Adipocyte (in vitro differentiated cells): ENCODE measurements at places on chromosomes 2 and 18.

DNA sequence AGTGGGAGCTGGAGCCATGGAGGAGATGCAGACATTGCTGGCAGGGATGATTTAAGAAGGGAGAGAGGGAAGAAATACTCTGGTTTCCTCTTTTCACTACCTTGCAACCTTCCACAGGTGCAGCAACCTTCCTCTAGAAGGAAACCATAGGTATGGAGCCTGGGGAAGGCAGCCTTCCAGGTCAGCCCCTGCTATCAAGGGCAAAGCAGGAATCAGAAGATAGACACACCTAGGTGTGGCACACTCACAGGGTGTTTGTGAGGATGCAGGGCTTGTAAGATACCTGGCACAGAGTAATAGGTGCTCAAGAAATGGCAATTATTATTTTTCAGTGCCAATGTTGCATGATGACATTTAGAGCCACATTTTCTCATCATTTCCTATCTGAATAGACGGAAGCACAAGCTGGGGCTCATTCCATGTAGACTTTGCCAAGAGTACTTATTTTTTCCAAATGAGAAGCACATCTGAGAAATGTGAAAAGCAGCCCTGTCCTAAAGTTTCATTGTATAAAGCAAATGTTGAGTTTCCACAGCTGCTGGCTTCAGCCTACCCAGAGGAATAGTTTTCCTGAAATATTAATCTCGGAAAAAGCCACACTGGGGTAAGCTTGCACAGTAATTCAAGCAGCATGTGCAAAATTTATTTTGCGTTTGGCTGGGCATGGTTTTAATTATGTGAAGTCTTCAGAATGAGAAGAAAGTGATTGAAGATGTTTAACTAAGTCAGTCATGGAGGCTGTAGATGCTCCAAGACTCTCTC lies 20.6 kb downstream of the EVA1A start:
- DNase-seq = peak; percentile 88

GRCh38 chr2:237262838-237263771 lies 150.9 kb downstream of the COL6A3 start:
- peak; percentile 85 for DNase-seq

- DNase-seq = no peak
These were observed 49.5 kb upstream of the LYPD1 start for GRCh38 chr2:132719480-132719879.

DNA sequence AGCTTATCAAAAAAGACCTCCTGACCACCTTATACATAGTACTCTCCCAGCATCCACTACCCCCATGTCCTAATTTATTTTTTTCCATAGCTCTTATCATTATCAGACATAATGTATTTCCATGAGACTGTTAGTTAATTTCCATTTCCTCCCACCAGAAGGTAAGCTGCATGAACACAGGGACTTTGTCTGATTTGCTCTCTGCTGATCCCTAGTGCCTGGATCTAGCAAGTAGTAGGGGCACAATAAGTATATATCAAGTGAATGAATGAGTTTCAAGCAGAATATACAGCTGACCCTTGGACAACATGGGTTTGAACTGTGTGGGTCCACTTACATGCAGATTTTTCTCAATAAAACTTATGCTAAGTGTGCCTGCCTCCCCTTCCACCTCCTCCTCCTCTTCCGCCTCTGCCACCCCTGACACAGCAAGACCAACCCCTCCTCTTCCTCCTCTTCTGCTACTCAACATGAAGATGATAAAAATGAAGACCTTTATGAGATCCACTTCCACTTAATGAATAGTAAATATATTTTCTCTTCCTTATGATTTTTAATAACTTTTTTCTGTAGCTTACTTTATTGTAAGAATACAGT lies 53.8 kb downstream of the CTAGE1 start:
- no peak for DNase-seq

DNA sequence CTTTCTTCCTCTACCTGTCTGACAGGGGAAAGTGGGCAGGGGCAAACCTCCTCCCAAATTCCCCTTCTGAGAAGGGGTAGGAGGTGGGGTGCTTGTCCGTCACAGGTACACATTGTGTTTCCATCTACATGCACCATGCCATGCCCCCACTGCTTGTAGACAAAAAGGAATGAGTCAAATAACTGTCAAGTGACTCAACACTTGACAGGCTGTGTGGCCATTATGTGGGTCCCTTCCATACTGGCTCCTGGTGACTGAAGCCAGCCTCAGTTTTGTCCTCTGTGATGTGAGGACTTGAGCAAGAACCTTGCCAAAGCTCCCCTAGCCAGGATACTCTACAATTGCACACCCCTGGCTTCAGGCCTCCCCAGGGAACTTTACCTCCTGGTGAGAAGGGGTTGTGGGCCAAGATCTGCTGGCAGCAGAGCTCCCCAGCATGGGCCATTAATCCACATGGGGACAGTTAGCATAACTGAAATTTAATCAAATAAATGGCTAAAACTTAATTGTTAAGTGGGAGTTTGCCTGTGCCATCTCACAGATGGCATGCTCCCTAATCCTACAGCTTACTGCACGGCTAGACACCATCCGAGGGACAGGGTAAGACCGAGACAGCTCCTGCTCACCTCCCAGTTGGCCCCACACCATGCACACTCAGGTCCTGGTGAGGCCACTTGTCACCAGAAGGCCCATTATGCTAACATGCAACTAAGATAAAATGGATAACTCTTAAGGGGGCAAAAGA lies 140.2 kb downstream of the BCL11A start:
- no peak for DNase-seq

DNA sequence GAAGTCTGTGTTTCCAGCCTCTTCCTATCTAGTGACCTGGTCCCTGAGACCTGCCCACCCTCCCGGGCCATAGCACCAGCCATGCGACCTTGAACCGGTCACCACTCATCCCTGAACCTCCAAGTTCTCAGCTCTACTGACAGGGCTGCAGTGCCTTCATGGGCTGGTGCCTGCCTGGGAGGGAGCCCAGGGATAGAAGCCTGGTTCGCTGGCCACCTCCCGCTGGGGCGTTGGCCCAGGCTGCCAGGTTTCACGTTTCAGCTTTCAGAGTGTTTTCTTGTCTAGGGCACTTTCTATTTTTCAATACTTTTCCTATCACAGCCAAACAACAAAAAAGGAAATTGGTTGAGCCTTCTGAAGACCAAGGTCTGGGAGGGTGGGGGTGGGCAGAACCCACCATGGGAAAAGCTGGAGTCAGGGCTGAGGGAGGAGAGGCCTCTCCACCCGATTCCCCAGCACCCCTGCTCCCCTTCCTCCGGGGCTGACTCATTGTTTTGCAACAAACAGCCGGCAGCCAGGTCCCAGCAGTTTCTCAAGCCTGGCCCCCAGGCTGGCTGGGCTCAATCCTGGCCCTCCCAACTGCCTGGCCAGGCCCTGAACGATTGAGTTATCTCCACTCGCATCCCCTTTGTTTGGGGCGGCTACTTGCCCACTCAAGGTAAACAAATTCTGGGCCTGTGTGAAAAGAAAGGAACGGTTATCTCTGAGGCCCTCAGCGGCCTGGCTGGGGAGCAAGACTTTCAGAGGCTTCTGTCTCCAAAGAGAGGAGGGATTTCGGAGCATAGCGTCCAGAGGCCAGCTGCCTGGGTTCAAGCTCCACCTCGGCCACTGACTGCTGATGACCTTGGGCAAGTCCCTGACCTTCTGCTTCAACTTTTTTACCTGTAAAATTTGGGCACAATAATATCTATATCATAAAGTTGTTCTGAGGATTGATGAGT lies 47.5 kb downstream of the ZFP36L2 start:
- peak; percentile 94 for DNase-seq

DNA sequence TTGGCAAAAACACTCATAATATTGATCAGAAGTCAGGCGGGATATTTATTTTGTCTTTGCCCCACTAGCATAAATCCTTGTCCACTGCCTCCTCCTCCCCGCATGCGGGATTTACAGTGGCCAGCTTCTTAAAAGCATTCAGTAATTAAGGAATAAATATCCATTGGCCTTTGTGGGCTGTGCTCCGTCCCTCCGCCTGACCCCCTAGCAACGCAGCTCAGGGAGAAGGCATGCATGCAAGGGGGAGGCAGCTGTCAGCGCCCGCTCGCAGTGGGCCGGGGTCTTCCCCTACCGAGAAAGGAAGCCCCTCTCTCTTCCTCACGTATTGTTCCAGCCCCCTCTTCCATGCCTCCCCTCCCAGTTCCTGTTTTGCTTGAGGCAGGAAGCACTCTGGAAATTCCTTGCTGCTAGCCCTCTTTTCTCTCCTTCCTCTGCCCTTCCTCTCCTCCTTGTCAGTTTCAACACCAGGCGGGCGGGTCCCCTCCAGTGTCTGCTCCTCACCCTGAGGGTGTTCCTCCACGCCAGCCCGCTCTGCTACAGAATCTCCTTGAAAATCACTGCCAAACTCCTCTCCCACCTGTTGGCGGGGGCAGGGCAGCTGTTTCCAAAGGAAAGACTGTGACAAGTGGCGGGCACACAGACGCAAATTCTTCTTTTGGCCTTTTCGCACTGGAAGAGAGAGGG lies 60.1 kb downstream of the GBX2 start:
- DNase-seq = no peak

DNA sequence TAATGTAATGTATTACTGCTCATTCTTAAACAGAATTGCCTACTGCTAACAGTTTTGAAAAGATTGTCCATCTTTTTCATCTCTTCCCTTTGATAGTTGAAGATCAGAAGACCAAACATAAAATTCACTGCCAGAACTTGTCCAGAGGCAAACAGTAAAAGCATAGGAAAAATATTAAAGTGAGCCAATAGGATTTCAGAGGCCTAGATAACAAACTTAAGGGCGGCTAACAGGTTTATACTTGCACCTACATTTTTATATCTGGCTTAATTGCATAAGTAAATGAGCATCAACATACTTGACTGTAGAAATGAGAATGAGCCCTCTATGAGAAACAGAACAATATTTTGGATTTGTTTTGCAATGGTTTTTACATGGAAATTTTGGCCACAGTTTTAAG lies 30.3 kb downstream of the ZC3H15 start:
- no peak for DNase-seq

DNA sequence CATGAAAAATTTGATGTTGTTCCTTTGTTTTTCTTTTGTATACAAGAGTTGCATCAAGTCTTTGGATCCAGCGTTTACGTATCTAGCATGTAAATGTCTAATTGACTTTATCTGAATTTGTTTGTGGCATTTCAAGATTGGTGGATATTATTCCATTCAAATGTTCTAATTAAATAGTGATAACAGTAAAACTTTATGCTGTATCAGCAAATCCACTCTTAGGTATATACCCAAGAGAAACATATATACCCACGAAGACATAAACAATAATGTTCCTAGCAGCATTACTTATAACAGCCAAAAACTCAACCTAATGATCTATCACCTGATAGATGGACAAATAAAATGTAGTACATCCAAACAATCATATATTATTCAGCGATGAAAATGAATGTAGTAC lies 579.4 kb upstream of the LRATD1 start:
- DNase-seq = no peak

DNA sequence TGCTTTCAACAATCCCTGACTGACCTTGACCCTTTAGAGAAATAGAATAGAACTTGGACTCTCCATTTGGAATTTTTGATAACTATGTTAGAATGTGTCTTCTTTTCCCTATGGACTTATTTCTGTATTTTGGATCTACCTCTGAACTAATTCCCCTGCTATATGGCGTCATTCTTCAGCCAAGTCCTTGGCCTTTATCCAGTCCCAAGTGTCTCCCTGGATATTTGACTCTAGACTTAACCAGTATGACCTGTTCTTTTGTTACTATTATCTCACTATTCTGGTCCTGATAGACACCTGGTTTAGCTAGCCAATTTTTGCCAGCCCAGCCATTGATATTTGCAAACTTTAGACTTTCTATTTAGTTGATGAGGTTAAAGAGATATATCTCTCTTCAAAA lies 186.8 kb downstream of the KCNS3 start:
- no peak for DNase-seq

GRCh38 chr2:124913868-124914267 lies 888.8 kb downstream of the CNTNAP5 start:
- no peak for DNase-seq

GRCh38 chr18:74290794-74291471 lies 830 bp downstream of the CYB5A start:
- DNase-seq = no peak

DNA sequence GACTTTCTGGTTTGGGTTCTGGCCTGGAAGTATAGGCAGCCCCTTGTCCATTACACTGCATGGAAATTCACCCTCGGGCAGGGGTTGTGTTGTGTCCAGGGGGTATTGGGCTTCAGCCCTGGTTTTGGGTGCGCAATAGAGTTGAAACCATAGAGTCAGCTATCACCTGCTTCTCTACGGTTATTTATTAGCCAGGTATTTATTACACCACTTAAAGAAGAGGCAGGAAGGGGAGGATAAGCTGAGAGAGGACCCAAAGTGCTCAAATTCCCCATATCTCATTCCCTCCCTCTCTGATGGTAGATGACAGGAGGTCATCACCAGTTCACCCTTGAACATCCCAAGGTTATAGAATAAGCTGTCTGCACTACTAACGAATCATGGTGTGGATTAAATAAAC lies 133.4 kb downstream of the HRH4 start:
- no peak for DNase-seq

DNA sequence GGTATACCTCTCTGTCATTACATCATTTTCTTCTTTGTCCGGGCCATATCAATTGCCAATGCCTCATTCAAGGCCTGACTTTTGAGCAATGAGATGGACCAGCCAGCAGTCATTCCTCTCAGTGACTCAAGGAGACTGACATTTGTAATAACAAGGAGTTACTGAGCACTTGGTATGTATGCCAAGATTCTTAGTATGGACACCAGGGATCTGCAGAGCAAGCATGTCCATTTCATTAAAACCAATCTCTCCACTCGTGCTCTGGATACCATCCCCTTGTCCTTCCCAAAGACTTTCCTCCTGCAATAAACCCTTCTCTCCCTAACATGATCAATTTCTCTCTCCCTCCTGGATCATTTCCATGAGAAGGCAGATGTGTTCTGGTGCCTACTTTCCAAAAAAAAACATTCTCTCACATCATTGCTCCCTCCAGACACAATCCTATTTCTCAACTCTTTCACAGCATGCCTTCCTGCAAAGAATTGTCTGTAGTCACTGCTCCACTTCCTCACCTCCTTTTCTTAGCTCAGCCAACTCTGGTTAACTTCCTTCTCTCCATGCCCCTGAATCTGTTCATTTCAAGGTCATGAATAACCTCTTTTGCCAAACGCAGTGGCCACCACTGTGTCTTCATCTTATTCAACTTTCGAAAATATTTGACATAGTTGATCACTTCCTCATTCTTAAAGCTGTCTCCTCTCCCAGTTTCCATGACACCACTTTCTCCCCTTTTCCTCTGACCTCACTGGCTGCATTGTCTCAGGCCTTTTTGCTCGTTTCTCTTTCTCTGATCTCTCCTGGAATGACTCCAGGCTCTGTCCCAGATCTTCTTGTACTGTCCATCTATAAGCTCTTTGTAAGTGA lies 102.8 kb upstream of the CYP1B1 start:
- DNase-seq = peak; percentile 81

DNA sequence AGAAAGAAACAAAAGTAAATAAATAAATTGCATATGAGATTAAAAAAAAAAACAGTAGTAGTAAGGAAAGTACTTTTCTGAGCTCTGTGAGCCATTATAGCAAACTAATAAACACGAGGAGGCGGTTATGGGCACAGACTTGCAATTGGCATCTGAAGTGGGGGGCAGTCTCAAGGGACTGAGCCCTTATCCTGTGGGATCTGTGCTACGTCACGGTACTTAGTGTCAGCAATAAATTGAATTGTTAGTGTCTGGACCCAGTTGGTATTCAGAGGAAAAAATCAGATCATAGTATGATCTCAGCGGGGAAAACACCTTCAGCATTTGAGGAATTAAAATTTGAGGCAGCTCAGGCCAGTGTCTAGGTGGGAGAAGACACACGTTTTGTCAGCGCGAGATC lies 76.6 kb upstream of the TEX51 start:
- DNase-seq = no peak
